ENCODE measurements at places on chromosomes 12 and 14.

DNA sequence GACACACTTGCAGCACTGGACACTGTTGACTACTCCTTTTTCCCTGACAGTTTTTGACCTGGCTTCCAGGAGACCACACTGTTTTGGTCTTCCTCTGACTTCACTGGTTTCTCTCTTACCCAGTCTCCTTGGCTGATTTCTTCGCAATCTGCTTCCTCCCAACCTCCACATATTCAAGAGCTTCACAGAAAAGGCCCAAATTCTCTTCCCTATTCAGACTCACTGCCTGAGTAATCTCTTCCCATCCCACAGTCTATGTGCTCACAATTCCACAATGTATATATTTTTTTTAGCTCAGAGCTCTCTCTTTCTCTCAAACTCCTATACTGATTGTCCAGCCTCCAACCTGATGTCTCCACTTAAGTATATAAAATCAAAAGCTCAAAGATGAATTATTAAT lies 115.4 kb downstream of the SINHCAF start:
- DNase-seq = no peak

- DNase-seq = peak; percentile 13
Measured at GRCh38 chr12:42270596-42270995, 32.5 kb upstream of the YAF2 start.

GRCh38 chr12:45655186-45655585 lies 74.3 kb upstream of the ARID2 start:
- DNase-seq = no peak

GRCh38 chr12:102687523-102687922 lies 207.2 kb upstream of the IGF1 start:
- DNase-seq = no peak

- no peak for DNase-seq
Measured at GRCh38 chr14:79248126-79248525, 963.2 kb downstream of the DIO2 start.

GRCh38 chr12:116420227-116420880 lies 138.8 kb upstream of the MAP1LC3B2 start:
- peak; percentile 33 for DNase-seq

DNA sequence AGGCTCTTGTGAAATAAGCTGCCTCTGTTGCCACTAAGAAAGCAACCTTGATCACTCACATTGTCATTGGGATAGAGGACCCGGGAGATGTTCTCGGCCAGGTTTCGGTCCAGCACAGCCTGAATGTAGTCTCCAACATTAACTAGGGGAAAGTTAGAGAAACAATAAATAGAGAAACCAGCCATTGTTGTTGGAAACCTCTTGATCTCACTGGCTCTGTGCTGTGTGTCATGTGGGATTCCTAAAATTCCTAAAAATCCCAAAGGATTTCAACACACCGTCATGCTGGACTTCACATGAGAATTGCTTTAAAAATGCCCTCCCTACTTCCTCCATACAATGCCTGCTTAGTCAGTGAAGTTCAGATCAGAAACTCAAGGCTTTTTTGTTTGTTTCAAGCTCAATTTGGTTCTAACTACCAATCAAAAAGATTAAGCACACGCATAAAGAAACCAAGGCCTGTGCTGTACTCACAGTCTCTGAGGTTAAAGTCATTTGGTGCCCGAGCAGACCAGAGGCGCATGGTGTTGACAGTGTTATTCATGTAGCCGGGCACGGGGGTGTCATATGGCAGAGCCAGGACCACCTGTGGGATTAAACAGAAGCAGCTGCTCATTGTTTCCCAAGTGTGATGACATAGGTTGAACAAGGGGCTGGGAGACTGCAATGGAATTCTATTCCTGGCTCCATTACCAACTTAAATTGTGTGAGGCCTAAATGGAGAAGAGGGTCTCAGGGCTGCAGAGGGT lies 23.6 kb downstream of the PYGL start:
- peak; percentile 65 for DNase-seq

DNA sequence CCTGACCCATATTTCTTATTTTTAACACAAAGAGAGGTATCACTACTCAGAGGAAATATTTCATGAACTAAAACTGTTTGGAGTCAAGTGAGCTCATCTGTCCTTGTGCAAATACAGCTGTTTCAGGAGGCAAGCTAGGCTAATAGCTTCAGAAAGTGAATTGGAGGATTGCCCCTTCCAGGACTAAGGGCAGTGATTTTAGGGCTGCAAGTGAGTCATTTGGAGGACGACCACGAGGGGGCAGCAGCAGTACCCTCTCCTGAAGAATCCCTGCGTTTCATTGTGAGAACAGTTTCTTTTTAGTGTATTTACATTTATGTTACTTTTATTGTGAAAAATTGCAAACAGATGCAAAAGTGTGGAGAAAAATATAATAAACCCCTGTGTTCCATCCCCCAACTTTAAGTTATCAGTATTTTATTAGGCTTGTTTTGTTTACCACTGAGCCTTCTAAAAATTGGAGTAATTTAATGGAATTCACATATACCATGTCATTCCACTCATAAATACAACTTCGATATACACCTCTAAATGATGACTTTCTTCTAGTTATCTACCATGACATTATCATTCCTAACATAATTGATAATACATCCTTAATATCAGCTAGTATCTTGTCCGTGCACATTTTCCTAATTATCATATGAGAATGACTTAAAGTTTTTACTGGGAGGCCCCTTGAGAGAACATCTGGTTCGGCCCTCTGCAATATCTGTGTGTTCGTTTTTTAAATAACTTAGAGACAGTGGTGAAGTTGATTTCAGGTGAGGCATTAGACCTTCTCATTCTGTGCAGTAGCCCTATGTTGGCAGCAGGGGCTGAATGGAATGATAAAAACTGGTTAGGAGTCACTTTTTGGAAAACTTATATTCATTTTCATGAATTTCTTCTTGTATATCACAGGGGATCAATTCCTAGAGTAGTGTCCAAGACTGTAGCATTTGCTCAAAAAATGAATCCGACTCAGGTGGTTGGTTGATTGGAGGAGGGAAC lies 13.7 kb downstream of the FOXJ2 start:
- peak; percentile 76 for DNase-seq

DNA sequence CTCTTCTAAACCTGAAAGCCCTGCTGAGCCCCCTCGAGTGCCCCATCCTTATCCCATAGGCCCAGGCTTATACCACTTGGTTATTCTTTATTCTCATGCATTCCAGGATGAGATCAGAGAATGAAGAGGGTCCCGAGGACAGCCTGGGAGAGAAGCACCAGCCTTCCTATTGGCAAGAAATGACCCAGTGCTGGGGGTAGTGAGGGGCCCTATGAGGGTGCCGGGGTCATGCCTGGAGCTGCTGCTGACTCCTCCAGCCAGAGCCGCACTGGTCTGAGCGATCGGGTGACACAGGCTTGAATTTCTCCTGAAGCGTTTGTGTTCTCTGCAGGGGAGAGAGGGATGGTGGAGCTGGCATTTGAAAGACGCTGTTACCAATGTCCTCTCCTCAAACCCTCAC lies 18.1 kb downstream of the MORN3 start:
- no peak for DNase-seq

DNA sequence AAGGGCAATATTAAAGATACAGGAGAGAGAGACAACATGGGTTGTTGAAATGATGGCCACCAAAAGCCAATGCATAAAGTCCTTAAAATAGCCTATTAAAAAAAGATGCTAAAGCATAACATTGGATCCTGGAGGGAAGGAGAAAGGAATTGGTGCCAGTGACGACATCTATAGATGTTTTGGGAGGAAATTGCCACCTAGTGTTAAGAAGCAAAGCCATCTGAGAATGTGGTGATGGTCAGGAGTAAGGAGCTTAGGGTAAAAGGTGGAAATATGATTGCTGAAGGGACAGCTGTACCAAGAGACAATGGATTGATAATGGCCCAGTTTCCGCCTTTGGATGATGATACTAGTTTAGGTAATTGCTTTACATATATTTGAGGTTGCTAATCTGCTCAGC lies 85.1 kb downstream of the TMEM30B start:
- DNase-seq = no peak

- peak; percentile 17 for DNase-seq
Measured at GRCh38 chr12:45122768-45123380, 72.0 kb upstream of the DBX2 start.

DNA sequence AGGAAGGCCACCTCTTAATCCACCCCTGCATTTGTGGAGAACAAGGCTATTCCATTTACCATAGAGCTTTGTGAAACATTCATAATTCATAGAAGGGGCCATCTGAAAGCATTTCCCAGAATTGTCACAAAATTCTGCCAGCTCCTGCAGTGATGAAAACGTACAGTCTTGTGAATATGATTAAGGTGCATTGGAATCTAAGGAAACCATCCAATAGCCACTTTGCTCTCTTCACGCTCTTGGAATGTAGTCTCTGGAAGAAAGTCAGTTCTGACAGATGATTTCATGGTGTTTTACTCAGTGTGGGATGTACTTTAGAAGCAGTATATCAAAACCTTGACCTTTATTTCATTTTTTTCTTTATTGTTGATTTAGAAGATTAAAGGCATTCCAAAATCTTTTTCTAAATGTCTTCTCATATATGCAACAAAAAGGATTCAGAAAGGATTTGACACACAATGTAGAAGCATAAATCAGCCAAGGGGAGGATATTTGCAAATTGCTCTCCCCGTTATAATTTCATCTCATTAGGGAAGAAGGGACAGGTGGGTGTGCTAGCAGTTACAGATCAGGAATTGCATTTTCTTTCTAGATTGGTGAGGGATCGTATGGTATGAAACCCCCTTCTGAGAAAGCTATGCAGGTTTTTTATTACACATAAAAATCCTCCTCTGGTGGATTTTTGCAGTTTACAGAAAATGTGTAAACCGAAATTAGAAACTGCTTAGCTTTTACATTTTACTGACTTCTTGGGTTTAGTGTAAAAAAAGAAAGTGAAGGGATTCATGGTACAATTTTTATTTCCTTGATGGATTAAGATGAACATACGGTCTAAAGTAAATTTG lies 390.2 kb downstream of the LRIG3 start:
- DNase-seq = peak; percentile 95

- no peak for DNase-seq
Measured at GRCh38 chr14:93532541-93532940, 101.8 kb downstream of the UNC79 start.

GRCh38 chr12:106953352-106954250 lies 2.1 kb upstream of the TMEM263 start:
- peak; percentile 44 for DNase-seq

DNA sequence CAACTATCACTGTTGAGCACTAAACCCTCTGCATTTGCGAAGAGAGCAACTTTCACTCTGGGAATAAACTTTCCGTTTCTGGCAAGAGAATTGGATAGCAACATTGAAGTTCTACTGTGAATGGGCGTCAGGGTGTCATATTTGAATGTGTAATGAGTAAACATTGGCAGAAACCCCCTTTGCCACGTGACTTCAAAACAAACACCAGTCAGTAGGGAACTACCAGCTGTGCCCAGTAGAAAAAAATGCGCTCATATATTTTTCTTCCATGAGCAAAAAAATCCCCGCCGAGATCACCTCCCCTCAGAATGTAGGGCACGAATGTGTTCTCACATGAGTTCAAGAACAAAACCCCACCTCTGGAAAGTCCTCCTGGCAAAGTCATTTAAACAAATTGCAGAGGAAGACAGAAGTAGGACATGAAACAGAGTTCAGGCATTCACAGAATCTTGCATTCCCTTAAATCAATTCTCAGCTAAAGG lies 80.6 kb downstream of the BTG1 start:
- DNase-seq = no peak

GRCh38 chr14:36524220-36524837 lies 4.3 kb upstream of the NKX2-1 start:
- no peak for DNase-seq

DNA sequence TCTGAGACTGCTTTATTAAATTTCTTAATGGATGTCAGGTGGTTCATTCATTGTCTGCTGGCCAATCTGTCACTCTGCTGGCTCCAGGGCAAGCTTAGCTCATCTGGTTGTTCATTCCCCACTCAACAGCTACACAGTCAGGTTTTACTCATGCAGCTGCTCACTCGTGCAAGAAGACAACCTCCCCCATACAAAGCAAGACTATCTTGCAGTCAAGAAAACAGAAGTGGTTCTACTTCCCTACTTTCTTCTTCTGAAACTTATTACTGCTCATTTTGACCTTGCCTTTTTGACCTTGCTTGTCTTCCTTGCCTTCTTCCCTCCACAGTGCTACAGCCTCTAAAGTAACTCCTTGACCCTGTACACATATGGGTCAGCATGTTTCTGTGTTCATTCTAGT lies 277.9 kb downstream of the SSPN start:
- peak; percentile 71 for DNase-seq

- no peak for DNase-seq
Measured at GRCh38 chr12:32296567-32296966, 102.8 kb upstream of the FGD4 start.

DNA sequence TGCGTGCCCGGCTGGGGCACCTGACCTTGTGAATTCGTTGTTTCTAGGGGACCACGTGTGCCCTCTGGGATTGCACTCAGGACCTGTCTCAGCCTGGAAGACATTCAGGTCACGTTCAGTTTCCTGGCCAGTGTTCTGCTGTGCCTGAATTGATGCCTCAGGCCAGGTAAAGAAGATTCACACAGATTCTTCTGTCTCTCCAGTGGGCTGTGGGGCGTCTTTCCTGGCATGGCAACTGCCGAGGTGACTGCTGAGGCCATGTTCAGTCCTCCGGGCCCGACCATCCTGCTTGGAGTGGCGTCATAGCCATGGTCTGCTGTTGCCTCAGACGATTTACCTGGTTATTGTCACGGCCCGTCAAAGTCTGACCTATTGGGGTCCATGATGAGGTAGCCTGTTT lies 13.5 kb downstream of the ZNF605 start:
- DNase-seq = no peak

Measured in foreskin fibroblast (primary cell).